ENCODE measurements at places on chromosomes 7 and 10.

GRCh38 chr7:121795736-121796135 lies 77.2 kb upstream of the PTPRZ1 start:
- no peak for DNase-seq

DNA sequence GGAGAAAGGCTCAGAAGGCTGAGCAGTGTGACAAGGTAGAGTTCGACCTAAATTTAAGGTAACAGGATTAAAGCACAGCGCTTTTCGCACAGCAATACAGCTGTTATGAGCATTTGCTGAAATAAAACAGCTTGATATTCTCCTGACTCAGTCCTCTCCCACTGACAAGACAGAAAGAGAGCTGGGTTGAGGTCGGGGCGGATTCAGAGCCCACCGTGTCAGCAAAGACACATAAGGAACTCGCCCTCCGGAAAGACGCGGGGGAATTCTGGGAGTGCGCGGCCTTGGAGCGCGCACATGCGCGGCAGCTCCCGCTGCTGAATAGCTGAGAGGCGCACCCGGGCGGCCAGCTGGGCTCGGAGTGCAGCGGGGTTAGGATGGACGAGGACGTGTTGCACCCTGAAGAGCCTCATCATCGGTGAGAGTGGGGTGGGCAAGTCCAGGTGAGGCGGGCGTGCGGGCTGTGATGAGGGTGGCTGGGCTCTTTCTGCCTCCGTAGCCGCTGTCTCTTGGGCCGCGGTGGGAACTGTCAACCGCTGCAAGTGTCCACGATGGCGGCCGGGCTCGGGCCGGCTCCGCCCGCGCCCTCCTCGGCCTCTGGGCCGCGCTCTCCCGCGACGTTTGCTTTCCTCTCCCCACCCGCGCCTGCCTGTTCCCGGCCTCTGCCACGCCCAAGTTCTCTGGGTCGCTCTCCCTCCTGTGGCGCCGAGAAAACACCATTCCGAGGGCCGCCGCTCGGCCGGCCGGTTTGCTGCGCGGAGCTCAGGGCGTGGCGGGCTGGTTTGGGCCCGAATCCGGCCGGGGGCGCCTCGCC lies 120.6 kb downstream of the LYZL1 start:
- DNase-seq: peak; percentile 5

DNA sequence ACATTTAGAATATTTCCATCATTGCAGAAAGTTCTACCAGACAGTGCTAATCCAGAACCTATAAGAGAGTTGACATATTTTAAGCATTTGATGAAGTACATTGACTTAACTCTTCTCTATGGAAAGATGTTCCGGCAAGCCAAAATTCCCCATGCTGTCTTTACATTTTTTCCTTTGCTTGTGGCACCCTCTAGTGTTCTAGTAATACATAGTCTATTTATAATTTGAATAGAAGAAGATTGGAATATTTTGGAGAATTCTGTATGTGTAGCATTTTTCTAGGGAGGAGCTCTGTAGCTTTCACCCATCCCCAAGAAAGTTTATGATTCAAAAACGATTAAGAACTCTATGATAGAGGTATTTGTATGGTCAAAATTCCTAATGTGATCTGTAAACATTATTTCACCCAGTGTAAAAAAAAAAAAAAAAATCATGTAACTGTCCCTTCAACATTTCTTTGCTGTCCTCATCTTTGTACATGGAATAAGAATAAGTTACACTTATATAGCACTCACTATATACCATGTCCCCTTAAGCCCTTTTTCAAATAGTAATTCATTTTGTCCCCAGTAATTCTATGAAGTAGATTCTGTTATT lies 33.2 kb downstream of the NRF1 start:
- DNase-seq: no peak

DNA sequence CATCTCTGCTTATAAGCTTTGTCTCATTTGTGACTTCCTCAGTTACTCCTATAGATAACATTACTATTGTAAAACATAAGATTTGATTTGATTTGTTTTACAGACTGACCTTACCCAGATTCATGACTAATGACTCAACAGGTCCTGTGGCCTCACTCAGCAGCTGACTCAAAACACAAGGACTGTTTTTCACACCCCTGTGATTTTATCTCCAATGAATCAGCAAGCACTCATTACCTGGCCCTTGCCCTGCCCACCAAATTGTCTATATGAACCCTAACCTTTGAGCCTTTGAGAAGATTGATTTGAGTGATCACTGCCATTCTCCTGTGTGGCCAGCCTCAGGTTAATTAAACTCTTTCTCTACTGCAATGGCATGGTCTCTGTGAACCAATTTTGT lies 1064.6 kb upstream of the LRRTM3 start:
- no peak for DNase-seq

GRCh38 chr10:74292871-74293427 lies 141.9 kb downstream of the ADK start:
- DNase-seq: no peak

GRCh38 chr7:82234457-82235049 lies 209.0 kb downstream of the CACNA2D1 start:
- no peak for DNase-seq

- DNase-seq: no peak
These were observed 274.4 kb upstream of the YAE1 start for GRCh38 chr7:39291628-39292410.

DNA sequence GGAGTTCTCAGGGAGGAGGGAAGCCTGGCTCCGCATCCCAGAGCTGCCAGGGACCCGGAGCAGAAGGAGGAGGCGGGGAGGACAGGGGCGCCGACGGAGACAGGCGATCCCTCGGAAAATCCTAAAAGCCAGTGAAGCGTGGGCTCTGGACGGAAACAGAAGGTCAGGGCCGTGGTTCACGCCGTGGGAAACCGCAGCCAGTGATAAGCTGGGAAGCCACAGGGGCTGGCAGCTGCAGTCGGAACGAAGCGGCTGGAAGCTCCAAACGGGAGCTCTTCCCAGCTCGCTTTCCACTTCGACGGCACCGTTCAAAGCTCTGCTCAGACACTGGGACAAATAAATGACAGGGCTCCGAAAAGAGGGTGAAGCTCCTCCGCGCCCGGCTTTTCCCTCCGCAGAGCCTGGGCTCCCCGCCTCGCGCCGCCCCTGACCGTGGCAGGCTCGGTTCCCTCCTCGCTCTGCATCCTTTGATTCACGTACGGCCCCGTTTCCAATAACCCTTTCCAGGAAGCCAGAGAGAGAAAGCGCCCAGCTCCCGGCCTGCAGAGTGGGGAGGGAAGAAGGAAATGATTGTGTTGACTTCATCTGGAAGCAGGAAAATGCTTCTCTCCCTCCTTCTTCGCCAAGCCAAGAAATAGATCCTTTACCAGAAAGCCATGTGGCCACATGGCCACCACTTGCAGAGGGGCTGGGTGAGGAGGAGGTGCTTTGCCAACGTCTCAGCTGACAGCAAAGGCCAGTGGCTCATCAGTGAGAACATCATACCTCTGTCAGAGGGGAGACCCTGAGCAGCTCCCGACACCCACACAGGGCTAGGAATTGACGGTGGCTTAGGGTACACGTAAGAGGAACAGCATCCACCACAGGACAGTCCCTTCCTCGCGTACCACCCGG lies 57.4 kb downstream of the ADRB1 start:
- no peak for DNase-seq

GRCh38 chr7:710161-710560 lies 16.3 kb upstream of the DNAAF5 start:
- no peak for DNase-seq

DNA sequence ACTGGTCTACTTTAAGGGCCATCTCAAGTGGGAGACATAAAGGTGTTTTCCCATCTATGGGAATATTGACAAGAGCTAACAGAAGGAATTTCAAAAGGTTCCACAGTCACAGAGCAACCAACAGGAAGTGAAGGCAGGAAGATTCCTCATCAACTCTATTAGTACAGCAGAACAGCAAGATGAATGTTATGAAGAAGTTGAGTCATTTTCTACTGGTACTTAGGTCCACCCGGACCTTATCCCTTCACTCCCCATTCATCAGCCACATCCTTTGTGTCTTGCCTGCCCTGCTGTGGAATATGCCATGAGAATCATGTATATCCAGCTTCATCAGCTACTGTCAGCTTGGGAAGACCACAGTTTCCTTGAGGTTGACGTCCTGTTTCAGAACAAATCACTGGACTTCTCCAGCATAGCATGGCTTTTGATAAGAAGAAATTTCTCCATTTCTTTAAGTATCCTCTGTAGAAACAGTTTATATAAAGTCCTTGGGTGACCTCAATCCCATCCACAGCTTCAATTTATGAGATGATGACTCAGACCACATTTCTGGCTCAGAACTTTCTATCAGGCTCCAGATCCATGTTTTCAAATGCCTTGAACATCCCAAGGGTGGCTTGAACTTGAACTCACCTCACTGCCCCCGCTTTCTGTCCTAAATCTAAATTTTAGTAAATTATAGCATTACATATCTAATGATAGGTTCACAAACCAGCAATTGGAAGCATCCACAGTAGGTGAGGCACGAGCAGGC lies 84.9 kb upstream of the AGK start:
- no peak for DNase-seq

All from activated CD4-positive, CD25-positive, alpha-beta regulatory T cell treated with anti-CD3 and anti-CD28 coated beads, Interleukin-2, amount 50 U/mL, for 16 hours (primary cell).